ENCODE measurements at places on chromosomes 1 and 21. TPM values are rescaled to one million over a fixed set of nuclear protein-coding genes. Genes with fewer than 3 reads are reported as not detected.
A peak's percentile ranks its signal among the peaks of the same experiment; 100 is the strongest.

DNA sequence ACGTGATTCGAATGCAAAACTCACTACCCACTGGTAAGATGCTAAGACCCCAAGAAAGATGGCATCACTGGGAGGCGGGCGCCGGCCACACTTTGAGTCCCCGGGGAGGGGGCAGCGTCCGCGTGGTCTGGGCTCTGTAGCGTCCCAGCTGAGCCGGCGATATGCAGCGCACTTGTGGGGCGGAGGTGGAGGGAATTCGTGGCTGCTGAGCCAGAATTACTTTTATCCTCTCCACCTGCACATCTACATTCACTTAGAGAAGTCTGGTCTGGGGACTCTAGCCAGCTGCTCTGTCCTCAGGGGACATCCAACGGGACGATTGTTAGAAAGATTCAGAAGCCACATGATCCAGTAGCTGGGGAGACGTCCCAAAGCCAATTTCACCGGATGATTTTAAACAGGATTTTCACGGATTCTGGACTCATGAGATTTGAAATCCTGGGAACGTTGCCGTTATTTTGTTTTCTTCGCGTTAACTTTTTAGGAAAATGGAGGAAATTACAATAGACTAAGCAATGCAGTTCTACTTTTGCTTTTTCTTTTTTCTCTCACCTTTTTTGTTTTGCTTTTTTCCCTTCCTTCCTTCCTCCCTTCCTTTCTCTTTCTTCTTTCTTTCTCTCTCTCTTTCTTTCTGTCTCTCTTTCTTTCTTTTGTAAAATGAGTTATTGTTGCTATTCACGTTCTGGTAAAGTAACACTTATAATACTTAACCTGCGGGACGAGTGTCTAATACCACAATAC, 1.3 kb downstream of the JAM2 start:
- peak; percentile 71 for DNase-seq

GRCh38 chr1:181060066-181060465, 26.3 kb downstream of the MR1 start:
- DNase-seq = no peak

DNA sequence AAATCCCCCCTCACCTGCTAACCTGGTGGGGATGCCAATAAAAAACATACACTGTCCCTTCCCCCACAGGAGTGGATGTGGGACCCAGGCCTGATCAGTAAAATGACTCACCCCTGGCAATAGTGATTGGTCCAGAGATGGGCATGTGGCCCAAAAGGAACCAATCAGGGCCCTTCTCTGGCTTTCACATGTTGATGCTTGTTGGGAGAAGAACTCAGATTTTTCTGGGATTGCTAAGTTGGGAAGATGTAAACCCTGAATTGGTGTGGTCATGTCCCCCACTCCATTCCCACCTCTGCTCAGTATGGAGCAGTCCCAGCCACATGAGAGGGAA, 43.6 kb upstream of the ACTL8 start:
- DNase-seq = no peak

GRCh38 chr1:25800703-25801377, 847 bp downstream of the SELENON start:
- DNase-seq = no peak

DNA sequence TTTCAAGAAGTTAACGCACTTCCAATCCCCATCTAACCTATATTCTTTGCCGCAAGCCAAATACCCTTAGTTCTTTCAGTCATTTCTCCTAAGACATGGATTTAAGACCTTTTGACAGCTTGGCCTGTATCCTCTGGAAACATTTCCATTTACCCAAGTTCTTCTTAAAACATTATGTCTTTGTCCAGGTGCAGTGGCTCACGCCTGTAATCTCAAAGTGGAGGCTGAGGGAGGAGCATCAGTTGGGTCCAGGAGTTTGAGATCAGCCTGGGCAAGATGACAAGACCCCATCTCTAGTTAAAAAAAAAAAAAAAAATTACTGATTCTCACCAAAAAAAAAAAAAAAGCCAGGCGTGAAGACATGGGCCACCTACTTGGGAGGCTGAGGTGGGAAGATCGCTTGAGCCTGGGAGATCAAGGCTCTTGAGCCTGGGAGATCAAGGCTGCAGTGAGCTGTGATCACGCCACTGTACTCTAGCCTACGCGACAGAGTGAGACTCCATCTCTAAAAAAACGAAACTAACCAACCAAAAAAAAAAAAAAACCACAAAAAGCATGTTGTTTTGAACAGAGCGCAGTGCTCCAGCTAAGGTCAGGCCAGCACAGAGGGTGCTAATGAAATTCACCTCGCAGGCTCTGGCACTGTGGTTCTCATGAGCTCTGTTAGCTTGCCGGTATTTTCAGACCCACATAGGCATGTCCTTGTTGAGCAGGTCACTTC, 36.0 kb downstream of the NUAK2 start:
- DNase-seq = no peak

- no peak for DNase-seq
Observed at GRCh38 chr1:207952617-207953542, 42.0 kb upstream of the CD34 start.

- DNase-seq = no peak
Observed at GRCh38 chr1:3011127-3011526, 10.1 kb upstream of the ACTRT2 start.

GRCh38 chr1:246165826-246166709, 341.0 kb downstream of the SMYD3 start:
- no peak for DNase-seq

- DNase-seq = no peak
Observed at GRCh38 chr1:103106426-103107341, 1.6 kb downstream of the COL11A1 start.

DNA sequence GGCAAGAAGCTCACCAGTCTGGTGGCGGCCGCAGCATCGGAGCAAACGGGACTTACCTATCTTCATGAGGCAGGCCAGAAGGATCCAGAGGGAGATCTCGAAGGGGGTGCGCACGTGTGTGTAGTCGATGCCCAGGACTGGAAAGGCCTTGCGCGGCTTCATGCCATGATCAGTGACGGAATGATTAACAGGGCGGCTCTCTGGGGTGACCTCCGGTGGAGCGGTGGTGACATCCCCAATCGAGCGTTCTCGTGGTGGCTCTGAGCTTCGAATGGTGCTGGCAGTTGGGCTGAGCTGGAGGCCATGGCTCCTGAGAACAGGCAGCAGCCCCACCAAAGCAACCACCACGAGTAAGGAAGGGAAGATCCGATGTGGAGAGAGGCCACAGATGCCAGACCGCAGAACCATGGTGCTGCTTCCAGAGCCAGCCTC, 982 bp downstream of the SLC9A1 start:
- DNase-seq = no peak

- DNase-seq = peak; percentile 70
Observed at GRCh38 chr21:44871576-44872269, 1.8 kb downstream of the PTTG1IP start.

- DNase-seq = no peak
Observed at GRCh38 chr1:189706594-189706993, 771.1 kb downstream of the BRINP3 start.

- no peak for DNase-seq
Observed at GRCh38 chr21:30962013-30962412, 76.3 kb downstream of the KRTAP19-8 start.

GRCh38 chr1:17603091-17603841, 63.8 kb downstream of the ARHGEF10L start:
- no peak for DNase-seq

GRCh38 chr1:218481116-218481775, 136.1 kb downstream of the TGFB2 start:
- no peak for DNase-seq

DNA sequence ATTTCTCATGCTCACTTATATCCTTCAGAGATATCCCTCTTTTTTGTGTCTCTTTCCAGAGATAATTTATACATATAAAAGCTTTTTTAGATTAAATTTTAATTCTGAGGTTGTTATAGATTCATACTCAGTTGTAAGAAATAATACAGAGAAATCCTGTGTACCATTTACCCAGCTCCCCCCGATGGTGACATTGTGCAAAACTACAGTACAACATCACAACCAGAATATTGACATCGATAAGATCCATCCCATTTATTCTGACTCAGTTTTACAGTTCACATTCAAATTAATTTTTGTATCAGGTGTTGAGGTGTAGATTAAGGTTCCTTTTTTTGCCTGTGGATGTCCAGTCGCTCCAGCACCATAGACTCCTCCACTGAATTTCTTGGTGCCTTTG, 14.3 kb downstream of the DMRTB1 start:
- DNase-seq = no peak

- no peak for DNase-seq
Observed at GRCh38 chr1:28129150-28129549, 40.7 kb upstream of the EYA3 start.

GRCh38 chr1:248703674-248704073, 1.1 kb upstream of the OR14I1 start:
- DNase-seq = no peak

DNA sequence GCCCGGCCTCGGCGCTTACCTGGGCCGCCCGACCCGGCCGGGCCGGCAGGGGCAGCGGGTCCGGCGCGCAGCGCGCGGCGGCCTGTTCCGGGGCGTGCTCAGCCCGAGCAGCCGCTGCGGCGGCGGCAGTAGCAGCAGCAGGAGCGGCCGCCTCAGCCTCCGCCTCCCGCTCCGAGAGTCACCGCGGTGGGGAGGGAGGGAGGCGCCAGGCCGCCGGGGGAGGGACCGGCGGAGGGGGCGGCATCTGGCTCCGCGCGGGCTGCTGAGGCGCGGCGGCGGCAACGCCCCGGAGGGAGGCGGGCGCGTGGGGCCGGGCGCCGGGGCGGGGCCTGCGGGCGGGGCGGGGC, at the start of gene CTNNBIP1:
Gene CTNNBIP1, minus strand, starts transcription at position 194 of the 347 bp plus-strand sequence. CDS start 38,205 bp downstream, outside the sequence.
- DNase-seq = no peak

GRCh38 chr1:180615493-180616290, 16.1 kb upstream of the XPR1 start:
- DNase-seq = no peak

GRCh38 chr21:34913811-34914210, 135.3 kb downstream of the RUNX1 start:
- DNase-seq = no peak

GRCh38 chr1:105373681-105374080, 1624.0 kb downstream of the AMY1C start:
- DNase-seq = no peak

GRCh38 chr1:149929856-149930255, 2.3 kb upstream of the SF3B4 start:
- no peak for DNase-seq

GRCh38 chr1:228955691-228956090, 220.4 kb downstream of the RHOU start:
- no peak for DNase-seq

- no peak for DNase-seq
Observed at GRCh38 chr1:25019337-25020172, 89.5 kb upstream of the RUNX3 start.

DNA sequence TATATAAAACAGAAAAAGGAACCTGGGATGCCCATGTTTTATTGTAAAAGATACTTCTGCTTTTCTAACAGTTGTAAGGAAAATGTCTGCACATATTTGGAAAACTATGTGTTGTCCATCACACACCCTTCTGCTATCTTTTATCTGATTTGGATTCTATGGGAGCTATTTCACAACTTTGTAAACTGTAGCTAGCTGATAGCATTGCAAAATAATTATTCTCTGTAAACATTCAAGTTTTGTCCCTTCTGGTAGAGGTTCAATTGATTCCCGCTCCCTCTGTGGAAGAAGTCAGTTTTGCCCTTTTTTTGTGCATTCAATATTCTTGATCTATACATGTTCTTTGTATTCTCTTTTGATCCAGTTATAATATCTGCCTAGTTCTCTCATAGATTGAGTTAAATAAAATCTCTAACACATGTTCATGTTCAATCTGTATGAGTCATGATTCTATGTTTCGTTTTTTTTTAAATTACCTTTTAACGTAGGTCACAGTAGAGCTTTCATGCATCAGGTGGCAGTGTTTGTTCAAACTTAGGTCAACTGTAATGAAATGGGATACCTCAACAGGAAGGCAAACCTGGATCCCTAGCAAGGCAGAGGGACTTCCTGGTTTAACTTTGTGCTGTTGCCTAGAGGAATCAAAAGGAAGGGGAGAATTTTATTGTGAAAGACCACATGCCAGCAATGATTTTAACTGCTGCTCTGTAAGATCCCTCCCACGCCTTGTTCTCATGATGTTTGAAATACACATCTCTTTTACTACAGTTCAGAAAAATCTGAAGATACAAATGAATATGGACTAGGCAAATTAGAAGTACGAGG, 26.0 kb upstream of the BCL9 start:
- no peak for DNase-seq

DNA sequence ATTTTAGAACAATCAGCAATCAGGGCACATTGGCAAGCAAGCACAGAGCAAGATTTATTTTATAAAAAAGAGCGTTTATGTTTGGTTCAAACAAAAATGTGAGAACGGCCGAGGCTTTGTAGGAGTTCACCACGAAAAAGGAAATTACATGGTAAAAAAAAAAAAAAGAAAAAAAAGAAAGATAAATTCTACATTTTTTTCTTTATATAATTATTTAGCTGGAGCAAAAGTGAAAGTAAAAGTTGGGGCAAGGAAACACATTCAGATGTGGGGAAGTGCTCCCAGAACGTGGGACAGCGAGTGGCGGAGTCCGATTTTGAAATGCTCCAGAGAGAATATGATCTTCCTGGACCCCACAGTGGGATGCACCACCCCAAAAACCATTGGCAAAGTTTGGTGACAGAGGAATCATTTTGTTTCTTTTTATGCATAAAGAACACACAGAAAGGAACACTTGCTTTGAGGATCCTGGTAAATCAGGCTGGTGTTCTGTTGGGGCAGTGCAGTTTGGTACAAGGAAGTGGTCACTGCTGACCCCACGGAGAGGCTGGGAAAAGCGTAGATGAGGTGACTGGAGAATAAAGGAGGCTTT, 16.3 kb upstream of the ATP5PO start:
- DNase-seq = no peak

DNA sequence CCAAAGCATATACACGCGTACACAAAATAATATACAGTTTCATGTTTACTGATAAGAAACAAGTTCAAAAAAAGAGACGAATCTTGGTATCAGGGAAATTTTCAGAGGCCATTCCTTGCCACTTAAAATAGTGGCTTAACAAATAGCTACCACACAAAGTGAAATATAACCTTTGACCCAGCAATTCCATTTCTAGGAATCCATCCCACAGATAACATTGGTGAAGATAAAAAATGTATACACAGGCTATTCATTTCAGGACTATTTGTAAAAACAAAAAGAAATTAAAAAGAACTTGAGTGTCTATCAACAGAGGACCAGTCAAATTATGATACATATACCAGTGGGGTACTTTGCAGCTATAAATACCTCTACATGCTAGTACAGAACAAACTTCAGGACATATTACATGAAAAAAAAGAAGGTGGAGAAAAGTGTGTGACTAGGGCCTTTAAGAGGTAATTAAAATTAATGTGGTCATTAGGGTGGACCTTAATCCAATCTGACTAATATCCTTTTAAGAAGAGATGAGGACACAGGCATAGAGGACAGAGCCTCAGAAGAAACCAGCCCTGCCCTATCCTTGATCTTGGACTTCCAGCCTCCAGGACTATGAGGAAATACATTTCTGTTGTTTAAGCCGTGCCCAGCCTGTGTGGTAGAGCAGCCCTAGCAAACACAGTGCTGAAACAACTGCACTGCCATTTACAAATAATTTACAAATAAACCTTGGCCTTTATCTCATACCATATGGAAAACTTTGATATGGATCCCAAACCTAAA, 7.8 kb downstream of the UBE2G2 start:
- DNase-seq = no peak

Gene PLCH2
- total RNA-seq = 0.36 TPM

Gene HSF2BP
- not detected for total RNA-seq

Gene LDLRAD2
- not detected for total RNA-seq

Gene CD53
- total RNA-seq = 8.0 TPM

Gene SHISAL2A
- not detected for total RNA-seq

Gene FTCD
- 1.3 TPM for total RNA-seq

Gene PRR9
- not detected for total RNA-seq

Gene ST6GALNAC5
- total RNA-seq = 0.81 TPM

Gene GNG4
- not detected for total RNA-seq

Gene THEM5
- not detected for total RNA-seq

Gene LCE2A
- total RNA-seq = not detected

Gene SAMSN1
- 0.71 TPM for total RNA-seq

Gene BCAN
- 0.27 TPM for total RNA-seq
